Stimulated activated CD8-positive, alpha-beta memory T cell treated with anti-CD3 and anti-CD28 coated beads, Interleukin-7, amount 100 ng/mL, for 4 hours (primary cell): ENCODE measurements at places on chromosomes 11 and 22.

GRCh38 chr11:118877487-118878162, 6.1 kb upstream of the CXCR5 start:
- DNase-seq = no peak

- no peak for DNase-seq
Measured at GRCh38 chr11:71564430-71564829, 933 bp upstream of the KRTAP5-10 start.

DNA sequence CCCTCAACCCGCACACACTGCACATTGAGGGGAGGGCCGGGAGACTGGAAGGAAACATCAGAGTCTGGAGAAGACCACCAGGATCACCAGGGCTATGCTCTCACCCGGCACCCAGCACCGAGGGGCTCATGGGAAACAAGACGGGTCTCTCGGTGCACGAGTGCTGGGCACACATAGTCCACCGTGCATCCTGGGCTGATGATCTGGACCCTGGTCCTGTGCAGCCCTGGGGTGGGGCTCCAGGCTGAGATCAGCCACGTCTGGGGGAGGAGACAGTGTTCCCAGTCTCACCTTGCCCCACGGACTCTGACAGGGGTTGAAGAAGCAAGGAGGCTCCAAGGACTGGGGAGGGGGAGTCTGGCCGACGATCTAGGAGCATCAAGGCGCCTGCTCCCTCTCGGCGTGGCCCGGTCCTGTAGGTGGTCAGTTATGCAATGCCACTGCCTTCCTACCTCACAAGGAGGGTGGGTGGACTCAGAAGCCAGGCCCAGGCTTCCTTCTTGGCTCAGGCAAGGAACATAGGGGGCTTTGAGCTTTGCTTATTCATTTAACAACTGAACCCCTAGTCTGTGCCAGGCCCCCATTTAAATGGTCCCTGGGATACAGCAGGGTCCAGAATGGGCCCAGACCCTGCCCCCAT, 11.4 kb upstream of the CD81 start:
- no peak for DNase-seq

GRCh38 chr22:37202001-37202555, 10.2 kb downstream of the SSTR3 start:
- DNase-seq = no peak

- no peak for DNase-seq
Measured at GRCh38 chr11:63614136-63614671, at the start of gene PLAAT3. PLAAT3 (minus strand) TSS chr11:63614433; CDS start chr11:63614014, 419 bp downstream.

DNA sequence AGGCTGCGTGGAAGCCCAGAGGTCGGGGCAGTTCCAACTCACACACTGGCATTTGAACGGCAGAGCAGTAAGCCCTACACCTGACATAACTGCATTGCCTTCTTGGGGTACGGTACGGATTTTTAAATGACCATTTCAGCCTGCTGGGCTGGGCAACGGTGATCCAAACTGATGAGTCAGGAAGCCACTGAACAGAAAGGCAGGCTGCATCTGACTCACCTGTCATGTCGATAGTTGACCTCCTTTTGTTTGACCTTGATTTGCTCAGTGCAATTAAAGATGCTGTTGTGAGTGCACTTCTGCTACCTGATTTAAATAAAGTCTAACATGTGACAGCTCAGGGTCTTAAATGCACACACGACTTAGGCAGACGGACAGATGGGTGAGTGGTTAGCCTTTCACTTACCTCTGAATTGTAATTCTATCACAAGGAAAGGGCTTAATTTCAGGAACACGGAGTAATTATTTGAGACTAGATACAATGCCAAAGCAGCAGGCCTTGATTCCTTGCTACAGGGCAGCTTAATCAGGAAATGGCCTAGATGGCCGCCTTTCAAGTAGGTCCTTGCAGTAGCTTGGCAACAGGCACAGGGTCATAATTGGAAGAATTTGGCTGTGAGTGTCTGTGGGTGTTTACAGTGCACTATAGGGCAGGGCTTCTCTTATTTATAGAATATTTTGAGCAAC, 52.2 kb downstream of the BMAL1 start:
- no peak for DNase-seq
